ENCODE measurements at places on chromosomes 3 and 15. TPM values are rescaled to one million over a fixed set of nuclear protein-coding genes. Genes with fewer than 3 reads are reported as not detected.

Gene PCSK6
- total RNA-seq: 0.46 TPM

Gene MAP2K5
- total RNA-seq: 26.3 TPM

Gene KNL1
- 69.0 TPM for total RNA-seq

GRCh38 chr3:124619887-124620599 lies 110.2 kb upstream of the UMPS start:
- DNase-seq: no peak
